ENCODE measurements at places on chromosomes 3 and 15.

DNA sequence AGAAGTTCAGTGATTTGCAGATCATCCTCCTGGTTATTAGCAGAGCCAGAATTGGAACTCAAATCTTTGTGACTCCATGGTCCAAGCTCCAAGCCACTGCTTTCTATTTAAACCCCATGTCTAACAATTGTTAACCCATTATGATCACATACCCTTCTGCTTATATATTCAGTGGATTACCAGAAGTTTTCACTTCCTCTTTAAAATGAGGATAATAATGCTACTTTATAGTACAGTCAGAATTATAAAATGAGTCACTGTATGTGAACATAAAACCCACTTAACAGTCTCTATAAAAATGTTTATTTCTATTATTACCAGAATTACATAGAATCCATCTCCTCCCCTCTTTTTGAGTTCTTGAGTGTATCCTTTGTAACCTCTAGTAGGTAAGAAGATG is 550.7 kb upstream of the DPPA4 start:
- no peak for DNase-seq

DNA sequence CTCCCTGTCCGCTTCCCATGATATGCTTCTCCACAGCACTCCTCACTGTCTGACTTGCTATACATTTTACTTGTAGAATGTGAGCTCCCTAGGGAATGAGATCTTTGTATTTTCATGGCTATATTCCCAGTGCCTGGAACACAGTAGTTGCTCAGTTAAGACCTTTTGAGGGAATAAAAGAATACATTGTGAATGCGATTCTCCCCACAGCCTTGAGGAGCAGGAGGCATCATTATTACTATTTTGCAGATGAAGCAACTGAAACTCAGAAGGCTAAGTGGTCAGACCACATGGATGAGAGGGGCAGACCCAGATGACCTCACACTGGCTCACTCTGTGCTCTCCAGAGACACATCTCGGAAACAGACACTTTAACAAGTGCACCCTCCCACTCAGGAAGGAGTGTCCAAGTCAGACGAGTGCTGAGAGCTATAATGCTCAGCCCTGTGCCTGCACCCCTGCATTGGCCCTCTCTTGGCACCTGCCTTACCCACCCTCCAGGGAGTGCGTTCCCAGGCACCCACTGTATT is 46.8 kb downstream of the SST start:
- DNase-seq: no peak

- DNase-seq: no peak
Measured at GRCh38 chr3:170507063-170507462, 78.8 kb downstream of the SLC7A14 start.

GRCh38 chr15:93311620-93312019 is 222.6 kb upstream of the RGMA start:
- DNase-seq: no peak

GRCh38 chr3:194856296-194856695 is 170.6 kb downstream of the FAM43A start:
- DNase-seq: no peak

GRCh38 chr3:124878561-124879336 is 8.4 kb downstream of the ITGB5 start:
- no peak for DNase-seq

- no peak for DNase-seq
Measured at GRCh38 chr3:27643355-27643754, 78.8 kb downstream of the EOMES start.

GRCh38 chr3:142498397-142499180 is 50.8 kb upstream of the XRN1 start:
- DNase-seq: no peak

DNA sequence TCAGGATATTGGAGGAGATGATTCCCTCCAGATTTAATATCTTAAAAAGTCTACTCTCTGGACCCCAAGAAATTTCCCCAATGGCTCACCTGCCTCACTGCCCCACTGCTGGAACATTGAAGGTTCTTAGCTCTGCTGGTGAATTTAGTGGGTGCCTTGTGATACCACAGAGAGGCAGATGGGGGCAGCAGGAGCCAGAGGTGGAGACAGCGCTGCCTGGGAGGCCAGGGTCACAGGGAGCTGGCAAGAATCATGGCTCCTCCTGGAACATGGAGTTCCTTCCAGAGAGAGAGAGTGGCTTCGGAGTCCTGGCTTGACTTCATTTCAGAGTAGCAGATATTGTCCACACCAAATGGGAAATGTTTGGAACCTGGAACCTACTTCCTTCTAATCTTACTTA is 263.5 kb upstream of the CFAP20DC start:
- no peak for DNase-seq

Measured in activated naive CD4-positive, alpha-beta T cell (primary cell).